Activated gamma-delta T cell treated with anti-CD3 and anti-CD28 coated beads, Interleukin-2, amount 50 U/mL, for 16 hours (primary cell): ENCODE measurements at places on chromosomes 1 and 21.

DNA sequence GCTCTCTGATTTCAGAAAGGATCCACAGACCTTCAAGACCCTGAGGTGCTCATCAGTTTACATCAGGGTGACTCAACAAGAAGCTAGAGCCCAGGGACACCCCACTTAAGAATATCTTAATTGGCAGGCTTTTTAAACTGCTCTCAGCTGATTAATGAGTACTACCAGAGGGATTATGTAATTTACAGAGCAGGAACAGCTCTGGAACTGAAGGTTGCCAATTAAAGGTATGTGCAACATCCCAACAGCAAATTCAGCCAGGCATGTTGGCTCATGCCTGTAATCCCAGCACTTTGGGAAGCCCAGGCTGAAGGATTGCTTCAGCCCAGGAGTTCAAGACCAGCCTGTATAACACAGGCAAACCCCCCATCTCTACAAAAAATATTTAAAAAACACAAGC, 295.7 kb downstream of the SETD4 start:
- DNase-seq, result no peak

DNA sequence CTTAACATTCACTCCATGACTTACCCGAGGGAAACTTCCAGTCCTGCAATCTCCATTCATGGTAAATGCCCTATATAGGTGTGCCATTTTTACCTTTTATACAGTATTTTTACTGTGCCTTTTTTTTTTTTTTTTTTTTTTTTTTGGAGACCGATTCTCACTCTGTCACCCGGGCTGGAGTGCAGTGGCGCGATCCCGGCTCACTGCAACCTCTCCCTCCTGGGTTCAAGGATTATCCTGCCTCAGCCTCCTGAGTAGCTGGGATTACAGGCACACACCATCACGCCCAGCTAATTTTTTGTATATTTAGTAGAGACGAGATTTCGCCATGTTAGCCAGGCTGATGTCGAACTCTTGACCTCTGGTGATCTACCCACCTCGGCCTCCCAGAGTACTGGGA, 124.4 kb upstream of the PLPPR4 start:
- no peak for DNase-seq

DNA sequence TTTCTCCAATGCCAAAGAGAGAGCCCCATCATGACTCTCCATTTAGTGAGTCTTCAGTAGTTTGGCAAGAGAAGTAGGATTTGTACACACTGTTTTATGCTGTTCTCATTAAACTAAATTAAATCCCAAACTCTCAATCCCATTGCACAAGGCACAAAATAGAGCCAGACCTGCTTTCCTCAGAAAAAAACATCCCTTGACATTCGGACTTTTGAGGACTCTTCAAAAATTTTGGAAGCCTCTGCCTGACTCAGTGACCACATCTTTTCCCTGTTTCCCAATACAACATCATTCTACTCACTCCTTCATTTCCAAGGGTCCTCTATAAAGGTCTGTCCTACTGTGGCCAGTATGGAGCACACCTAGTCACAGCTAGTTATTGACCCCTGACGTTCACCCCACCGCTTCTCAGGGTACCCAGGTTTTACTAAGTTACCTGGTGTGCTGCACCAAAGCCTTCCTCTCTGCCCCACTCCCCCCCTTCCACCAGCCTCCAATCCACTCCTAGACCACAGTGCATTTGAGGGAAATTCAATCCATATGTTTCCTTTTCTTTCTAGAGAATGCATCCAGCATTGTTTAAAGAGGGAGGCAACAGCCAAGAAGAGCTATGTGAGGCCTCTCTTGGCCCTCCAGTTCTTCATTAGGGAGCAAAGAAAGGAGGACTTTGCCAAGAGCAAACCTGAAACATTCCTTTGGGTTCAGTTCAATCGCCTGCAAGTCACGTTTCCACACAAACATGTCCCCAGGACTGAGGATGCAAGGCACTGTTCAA, 428.7 kb downstream of the PLPP3 start:
- no peak for DNase-seq

DNA sequence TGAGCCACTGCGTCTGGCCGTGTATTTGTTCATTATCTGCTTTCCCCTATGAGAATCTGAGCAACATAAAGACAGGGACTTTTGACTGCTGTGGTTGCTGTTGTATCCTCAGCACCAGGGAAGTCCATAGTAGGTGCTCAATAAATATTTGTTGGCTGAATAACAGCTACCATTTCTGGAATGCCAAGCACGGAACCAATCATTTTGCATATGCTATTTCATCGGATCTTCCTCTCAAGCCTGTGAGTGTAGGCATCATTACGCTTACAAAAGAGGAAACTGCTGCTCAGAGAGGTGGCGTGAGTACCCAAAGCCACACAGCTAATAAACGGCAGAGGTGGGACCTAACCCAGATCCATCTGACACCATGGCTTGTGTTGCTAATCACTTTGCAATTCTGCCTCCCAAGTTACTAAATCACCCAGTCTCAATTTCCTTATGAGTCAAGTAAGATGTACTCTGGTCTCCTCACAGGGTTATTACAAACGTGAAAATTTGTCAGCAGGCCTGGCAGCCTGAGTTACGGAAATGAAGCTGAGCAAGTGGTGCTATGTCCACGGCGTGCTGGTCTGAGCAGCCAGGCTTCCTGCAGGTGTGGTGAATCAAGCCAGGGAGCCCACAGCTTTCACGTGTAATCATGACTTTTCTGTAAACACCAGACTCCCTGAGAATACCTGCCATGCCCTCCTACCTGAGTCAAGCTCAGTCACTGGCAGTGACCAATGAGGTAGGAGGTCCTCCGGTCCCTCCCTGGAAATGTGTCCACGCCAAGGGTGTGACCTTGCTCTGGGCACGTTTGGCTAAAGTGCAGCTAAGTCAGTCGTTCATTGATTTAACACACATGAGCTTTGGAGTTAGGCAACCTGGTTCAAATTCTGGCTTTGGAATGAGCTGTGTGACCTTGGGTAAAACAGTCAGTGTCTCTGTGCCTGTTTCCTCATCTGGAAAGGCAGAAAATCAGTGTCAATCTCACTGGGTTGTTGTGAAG, 4.8 kb upstream of the RHCE start:
- DNase-seq, result no peak

DNA sequence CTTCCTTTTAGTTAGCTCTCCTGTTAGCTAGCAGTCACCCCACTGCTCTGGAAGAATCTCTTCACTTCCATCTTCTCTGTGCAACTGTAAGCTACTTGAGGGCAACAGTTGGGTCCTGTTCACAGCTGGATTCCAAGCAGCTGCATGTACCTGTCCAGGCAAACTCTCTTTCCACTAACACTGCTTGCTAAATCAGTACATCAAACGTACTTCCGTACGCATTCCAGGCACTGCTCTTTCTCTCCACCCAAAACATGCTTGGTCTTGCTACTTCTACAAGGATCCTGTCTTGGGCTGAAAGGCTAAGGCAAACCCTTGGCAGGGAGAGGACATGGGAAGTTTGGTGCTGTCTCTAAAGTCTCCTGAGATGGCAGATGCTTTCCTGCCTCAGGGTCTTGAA, 139.2 kb upstream of the CACNA1E start:
- DNase-seq, result no peak

- no peak for DNase-seq
Observed at GRCh38 chr1:181110013-181110412, 21.5 kb downstream of the IER5 start.

GRCh38 chr21:42736646-42737350, 83.4 kb downstream of the PDE9A start:
- DNase-seq, result no peak

DNA sequence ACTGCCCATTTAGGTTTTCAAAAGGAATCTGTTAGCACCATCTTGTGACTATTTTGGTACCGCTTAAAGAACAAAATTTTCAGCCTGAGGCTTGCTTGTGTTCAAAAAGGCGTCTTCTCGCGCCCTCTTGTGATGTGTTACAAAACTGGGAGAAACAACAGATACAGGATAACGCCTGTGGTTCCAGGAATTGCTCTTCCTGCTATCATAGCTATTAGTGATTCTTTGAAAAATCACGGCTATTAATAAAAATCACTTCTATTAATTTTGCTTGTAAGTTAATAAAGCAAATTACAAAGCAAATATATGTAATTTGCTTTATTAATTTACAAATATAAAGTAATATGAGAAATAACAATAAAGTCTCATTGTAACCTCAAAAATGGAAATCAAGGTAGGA, 82.2 kb upstream of the ABCD3 start:
- no peak for DNase-seq

- no peak for DNase-seq
Observed at GRCh38 chr1:194809665-194810064, 1623.3 kb upstream of the B3GALT2 start.

DNA sequence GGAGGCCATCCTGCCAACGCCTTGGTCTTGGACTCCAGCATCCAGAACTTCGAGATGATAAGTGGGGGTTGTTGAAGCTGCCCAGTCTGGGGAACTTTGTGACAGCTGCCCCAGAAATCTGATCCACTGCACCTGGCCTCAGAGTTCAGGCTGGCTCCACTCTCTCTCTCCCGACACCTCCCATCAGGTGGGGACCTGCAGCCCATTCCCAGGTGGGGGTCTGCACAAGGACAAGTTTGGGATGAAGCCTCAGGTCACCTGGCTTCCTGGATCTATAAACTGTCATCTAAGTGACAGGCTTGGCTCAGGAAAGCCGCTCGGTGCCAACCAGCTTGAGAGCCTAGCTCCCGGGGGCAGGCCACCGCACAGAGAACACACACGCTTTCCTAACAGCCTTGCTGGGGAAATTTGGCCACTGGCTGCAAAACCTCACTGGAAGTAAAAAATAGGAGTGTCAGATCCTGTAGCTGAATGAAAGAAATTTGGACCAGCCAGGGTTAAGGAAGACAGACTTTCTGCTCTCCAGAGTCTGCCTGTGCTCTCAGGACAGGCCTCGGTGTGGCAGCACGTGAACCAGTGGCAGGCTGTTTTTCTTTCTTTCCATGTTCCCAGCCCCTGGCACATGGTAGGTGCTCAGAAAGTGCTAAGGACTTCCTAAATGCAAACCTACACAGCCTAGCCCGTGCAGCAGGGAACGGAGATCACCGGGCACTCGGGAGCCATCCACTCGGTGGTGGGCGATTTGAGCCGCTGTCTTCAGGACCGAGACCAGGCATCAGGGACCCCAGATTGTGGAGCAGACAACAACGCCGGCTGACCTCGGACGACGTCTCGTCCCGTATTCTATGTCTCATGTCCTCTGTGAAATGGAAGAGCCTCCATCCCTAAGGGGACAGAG, 42.6 kb upstream of the LBR start:
- DNase-seq, result no peak

DNA sequence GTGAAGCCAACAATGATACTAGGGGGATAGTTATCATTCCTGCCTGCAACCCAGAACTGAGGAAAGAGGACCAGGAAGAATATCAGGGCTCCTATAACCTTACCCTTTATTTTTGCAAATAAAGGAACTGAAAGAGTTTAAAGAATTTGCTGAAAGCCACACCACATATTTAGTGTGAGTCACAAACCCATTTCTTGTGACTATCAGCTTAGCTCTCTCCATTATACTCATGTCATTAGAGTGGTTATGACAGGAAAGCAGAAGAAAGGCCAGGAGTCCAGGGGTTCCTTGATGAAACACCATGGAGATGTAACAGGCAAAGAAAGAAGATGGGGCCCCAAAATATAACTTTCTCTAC, 141.1 kb upstream of the SAMSN1 start:
- no peak for DNase-seq

DNA sequence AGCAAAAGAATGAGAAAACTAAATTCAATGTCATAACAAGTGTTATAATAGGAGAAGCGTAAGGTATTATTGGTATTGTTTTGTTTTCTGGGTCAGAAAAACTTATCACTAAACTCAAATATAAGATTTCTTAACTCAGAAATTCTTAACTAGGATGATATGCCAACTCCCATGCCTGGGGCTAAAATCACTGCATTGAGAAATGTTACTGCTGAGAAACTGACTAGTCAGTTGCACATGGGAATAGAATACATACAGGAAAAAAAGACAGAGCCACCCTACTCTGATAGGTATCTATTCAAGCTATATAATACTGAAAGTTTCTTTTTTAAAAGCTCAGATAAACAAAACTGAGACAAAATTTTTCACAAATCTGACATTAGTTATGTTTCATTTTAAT, 56.3 kb downstream of the PRPF38A start:
- no peak for DNase-seq

GRCh38 chr1:185533596-185533995, 200.6 kb upstream of the HMCN1 start:
- no peak for DNase-seq

DNA sequence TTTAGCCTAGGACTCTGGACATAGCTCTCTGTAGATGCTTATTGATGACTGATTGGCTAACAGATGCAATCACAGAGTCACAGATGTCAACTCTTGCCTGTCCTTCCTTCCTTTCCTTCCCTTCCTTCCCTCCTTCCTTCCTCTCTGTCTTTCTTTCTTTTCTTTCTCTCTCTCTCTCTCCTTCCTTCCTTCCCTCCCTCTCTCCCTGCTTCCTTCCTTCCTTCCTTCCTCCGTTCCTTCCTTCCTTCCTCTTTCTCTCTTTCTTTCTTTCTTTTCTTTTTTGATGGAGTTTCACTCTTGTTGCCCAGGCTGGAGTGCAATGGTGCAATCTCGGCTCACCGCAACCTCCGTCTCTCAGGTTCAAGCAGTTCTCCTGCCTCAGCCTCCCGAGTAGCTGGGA, 106.1 kb downstream of the KIF26B start:
- no peak for DNase-seq

GRCh38 chr1:5238351-5239130, 584.1 kb downstream of the AJAP1 start:
- no peak for DNase-seq

GRCh38 chr1:219752645-219753044, 139.7 kb upstream of the ZC3H11B start:
- no peak for DNase-seq

- no peak for DNase-seq
Observed at GRCh38 chr1:24263746-24264145, 55.4 kb upstream of the GRHL3 start.

DNA sequence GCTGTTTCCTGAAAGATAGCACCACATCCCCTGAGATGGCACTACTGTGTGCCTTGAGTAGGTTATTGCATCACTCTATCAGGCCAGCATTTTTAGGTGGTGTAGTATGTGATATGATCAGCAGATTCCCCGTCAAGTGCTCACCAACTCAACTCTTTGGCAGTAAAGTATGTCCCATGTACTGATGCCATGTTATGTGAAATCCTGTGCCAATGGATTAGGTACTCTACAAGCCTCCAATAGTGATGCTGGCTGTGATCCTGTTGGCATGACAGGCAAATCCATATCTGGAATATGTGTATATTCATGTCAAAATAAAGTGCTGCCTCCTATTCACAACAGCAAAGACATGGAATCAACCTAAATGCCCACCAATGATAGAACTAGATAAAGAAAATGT, 137.2 kb upstream of the CAMK1G start:
- no peak for DNase-seq

DNA sequence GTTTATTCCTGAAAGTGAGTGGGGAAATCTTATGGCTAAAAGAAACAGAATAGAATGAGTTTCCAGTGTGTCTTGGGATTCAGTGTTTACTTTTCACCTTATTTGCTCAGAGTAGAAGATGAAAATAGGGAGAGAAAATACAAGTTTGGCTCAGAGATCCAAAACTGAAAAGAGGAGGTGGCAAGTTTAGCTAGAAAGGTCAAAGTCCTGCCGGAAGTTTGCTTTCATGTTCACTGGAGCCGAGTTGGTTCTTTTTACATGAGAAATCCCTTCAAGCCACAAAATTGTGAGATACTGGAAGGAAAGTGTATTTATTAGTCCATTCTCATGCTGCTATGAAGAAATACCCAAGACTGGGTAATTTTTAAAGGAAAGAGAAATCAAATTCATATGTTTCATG, 604.6 kb downstream of the MRPL39 start:
- DNase-seq, result no peak

- no peak for DNase-seq
Observed at GRCh38 chr21:33388188-33388587, 15.0 kb upstream of the IFNGR2 start.

GRCh38 chr1:25695090-25695770, 78.6 kb downstream of the MAN1C1 start:
- no peak for DNase-seq
